ENCODE measurements at places on chromosomes 6 and 20.

GRCh38 chr6:43020847-43021246 lies 576 bp upstream of the RRP36 start:
- no peak for DNase-seq

- DNase-seq = no peak
Measured at GRCh38 chr6:132713352-132714134, at the start of gene VNN1. Gene VNN1, minus strand, starts transcription at chr6:132714055. Its CDS starts 20 bp downstream, at chr6:132714035.

GRCh38 chr6:128605961-128606360 lies 85.6 kb upstream of the PTPRK start:
- no peak for DNase-seq

GRCh38 chr20:7687065-7687464 lies 253.2 kb downstream of the HAO1 start:
- DNase-seq = no peak

GRCh38 chr6:112683106-112683505 lies 336.0 kb downstream of the RFPL4B start:
- DNase-seq = no peak

DNA sequence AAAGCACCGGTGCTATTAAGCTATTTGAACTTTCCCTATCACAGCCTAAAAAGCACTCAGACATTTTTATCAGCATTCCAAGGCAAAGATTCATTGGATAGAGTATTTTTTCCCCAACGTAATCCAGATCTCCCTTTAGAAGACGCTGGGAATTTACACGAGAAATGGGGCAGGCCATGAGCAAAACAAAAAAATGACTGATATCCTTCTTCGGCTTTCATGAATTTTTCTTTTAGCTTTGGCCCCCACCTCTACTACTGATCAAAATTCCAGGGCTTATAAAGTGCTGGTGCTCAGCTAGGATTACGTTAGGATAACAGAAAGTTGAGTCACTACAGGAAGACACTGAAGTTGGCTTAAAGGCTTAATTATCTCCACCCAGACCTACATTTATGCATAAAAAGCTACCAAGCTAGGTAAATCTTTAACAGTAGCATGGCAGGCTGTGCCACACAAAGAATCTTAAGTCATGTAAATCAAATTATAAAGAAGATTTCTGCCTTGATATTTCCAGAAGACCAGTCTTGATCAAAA lies 418.5 kb upstream of the BTBD3 start:
- DNase-seq = no peak

- no peak for DNase-seq
Measured at GRCh38 chr6:18384621-18385020, 2.5 kb upstream of the RNF144B start.

DNA sequence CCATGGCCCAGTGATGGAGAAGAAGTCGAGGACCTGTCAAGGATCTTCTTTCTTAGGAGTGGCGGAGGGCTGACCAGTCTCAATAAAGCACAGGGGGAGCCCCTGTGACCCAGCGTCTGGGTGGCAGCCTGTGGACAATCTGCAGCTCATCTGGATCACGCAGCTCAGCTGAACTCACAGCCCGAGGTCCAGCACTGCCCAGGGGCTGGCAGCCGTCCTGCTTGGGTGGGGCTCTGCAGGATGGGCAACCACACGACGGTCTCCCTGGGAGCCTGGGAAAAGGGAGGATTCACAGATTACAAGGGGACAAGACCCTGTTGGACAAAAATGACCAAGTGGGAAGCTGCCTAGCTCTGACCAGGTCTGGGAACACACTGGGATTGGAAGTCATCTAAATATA lies 110.8 kb downstream of the MYLK4 start:
- no peak for DNase-seq

DNA sequence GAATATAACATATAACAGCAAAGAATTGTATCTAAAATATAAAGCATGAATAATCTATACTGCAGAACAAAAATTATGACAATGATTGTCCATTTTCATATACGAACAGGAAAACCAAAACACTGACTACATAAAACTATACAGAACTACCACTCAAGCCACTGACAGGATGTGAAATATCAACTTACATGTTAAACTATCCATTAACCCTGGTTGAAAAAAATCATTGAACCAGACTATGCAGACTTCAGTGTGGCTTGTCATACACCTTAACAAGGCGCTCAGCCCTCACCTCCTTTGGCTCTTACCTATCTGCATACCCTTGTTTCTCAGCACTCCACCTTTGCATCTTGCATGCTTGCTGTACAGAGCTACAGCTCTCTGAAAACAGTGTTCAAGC lies 34.9 kb downstream of the ASCC3 start:
- no peak for DNase-seq

DNA sequence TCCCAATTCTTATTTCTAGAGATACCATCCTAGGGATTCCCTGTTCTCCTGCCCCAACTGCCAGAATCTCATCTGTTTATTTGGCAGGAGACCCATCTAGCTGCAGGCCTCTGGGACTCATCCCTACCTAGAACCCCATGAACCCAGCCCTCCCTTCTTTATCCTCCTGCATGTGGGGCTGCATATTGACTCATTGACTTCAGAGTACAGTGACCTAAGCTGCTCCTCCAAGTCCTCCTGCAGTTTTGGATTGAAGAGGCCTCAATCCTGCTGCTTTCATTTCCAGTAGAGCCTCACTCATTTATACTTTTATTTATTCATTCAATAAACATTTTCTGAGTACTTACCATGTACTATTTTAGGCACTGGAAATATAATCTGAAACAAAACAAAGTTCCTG lies 11.6 kb downstream of the TMEM200A start:
- DNase-seq = no peak

GRCh38 chr6:114611696-114612095 lies 268.9 kb upstream of the HS3ST5 start:
- DNase-seq = no peak

- no peak for DNase-seq
Measured at GRCh38 chr20:6914986-6915385, 147.5 kb downstream of the BMP2 start.

DNA sequence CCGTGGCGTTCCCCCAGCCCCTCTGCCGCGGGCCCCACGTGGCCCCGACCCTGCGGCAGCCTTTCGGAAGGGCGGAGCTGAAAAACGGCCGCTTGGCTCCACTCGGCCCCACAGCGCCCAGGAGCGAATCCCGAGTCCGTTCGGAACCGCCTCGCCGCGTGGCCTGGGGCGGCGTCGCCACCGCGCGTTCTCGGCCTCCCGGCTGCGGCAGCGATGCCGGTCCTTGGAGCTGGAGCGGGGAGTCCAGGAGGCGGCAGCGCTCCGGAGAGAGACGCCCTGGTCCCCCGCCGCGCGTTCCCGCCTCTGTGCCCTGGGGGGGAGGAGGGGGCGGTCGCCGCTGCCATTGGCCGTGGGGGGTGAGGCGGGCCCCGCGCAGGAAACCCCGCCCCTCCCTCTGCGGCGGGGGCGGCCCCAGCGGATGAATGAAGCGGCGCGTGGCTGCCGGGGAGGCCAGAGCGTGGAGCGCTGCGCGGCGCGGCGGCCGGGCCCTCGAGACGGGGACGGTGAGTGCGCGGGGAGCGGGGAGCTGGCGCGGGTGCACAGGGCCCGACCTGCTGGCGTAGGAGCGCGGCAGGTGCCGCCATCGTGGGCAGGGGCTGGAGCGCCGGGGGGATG lies at the start of gene SLCO4A1:
Gene SLCO4A1, plus strand, starts transcription at position 453 of the 615 bp plus-strand sequence. CDS start 13,952 bp downstream, outside the sequence.
- DNase-seq = peak; percentile 72

DNA sequence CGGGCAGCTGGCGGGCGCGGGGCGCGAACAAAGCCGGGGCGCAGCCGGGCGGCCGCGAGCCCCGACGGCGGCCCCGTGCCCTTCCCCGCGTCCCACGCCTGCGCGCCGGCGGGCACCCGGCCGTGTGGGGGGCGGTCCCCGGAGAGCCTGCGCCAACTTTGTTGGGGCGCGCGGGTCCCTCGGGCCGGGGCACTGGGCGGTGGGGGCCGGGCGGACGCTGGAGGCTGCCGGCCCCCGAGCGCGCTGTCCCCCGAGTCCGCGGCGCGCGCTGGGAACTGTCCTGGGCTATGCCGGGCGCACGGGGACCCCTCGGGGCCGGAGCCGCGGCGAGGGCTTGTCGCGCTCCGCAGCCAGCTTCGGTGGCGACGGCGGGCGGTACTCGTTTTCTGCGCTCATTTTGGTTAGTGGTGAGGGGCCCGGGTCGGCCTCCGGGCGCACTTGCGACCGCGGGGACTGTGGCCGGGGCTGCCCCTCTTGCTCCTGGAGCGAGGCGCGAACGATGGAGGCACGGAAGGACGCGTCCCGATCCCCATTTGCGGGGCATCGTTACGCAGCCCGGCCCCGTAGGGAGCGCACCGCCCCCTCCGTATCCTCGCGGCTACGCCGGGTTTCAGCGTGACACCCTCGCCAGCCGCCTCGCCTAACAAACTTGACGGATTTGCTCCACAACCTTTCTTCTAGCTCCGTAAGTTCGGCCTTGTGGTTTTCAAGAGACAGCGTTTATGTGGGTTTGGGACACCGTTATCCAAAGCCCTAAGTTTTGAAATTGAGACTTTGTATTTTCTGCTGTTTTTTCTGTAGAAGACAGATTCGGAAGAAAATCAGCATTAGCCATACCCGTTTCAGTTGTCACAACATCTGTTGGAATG lies 622 bp downstream of the SS18L1 start:
- DNase-seq = no peak

- DNase-seq = no peak
Measured at GRCh38 chr20:18101125-18101810, 36.4 kb upstream of the KAT14 start.

- peak; percentile 40 for DNase-seq
Measured at GRCh38 chr20:50120935-50121693, 8.2 kb upstream of the UBE2V1 start.

DNA sequence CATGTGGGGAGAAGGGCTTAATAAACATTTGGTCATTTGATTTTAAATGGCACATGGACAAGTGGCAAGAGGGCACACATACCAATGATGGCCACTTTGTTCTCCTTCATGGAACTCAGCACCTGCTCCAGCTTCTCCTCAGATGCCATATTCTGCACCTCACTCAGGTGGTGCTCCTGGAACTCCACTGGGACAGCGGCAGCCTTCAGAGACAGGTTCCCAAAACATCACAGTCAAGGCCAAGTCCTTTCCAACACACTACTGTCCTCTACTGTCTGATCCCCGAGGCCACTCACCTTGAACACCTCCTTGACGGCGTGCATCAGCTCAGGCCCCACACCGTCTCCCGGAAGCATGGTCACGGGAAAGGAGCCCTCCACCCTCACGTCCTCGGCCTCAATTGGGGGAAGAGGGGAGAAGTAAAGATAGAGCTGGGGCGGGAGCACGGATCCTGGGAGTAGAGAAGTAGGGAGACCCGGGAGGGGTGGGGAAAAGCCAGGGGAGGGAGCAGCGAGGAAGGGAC lies 591 bp downstream of the IDH3B start:
- DNase-seq = no peak

DNA sequence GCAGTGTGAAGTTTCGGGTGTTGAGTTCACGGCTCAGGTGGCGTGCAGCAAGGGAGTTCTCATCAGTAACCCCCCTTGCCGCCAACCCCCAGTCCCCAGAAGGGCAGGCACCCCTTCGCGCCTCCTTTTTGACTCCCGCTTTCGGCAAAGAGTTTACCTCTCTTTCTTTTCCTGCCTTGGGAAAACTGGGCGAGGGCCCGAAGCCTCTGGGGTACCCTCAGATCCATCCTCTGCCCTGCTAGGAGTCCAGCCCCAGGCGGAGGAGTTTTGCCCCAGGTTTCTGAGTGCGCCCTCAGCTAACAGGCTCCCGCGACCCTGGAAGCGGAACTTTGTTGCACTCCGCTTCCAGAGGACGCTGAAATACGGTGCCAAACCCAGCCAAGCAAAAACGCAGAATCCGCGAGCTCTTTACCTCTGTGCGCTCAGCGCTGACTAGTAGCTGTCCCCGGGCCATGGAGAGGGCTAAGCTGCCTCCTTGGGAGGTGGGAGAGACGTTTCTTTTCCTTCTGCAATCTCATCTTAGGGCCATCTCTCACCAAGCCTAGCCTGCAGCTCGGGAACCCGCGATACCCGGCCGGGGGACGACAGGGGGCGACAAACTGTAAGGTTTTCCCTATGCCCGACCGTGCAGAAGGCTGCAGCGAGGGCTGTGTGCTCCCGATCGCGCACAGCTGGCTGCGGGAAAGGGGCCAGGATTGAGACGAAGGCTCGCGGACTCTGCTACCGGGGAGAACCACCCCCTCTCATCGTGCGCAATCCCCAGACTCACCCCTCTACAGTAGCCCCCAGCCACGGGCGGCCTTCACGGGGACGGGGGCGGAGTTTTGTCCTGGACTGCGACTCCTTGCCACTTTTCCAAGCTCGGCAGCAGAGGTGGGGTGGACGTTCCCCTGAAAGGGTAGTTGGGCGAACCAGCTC lies 2.7 kb upstream of the PAX1 start:
- DNase-seq = no peak

GRCh38 chr6:43846556-43846955 lies 76.5 kb downstream of the VEGFA start:
- DNase-seq = no peak

DNA sequence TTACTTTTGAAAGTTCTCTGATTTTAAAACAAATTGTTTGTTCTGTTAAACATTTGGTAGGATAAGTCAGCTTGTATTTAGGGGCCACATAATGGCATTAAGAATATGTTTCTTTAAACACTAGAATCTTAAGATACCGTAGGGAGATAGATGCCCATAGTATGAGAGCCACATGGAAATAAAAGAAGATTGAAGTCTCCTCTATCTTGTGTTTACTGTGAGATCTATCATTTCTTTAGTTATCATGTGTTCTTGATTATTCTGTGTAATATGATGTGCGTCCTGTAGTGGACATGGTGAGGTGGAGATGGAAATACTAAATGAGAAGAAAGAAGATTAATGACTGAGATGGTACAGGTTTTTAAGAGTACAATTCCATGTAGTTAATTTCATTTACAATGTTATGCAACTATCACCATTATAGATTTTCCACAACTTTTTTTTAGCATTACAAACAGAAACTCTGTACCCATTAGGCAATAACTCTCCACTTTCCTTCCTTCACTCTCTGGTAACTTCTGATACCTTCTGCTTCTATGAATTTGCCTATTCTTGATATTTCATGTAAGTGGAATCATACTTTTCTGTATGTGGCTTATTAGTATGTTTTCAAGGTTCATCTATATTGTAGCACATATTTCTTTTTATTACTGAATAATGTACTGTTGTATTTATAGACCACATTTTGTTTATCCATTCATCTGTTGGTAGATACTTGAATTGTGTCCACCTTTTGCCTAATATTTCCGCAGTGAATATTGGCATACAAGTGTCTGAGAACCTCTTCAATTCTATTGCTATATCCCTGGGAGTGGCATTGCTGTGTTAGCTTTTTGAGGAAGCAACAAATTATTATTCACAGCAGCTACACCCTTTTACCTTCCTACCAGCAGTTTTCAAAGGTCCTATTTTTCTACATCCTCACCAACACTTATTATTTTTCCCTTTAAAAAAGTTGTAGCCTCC lies 11.5 kb downstream of the RNF146 start:
- DNase-seq = no peak

DNA sequence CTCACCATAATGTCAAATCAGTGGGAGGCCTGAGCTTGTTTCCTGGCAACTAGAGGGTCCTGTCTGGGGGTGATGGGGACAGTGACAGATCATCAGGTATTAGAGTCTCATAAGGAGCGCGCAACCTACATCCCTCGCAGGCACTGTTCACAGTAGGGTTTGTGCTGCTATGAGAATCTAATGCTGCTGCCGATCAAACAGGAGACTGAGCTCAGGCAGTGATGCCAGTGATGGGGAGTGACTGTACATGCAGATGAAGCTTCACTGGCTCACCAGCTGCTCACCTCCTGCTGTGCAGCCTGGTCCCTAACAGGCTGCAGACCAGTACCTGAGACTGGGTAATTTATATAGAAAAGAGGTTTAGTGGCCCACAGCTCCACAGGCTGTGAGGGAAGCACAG lies 147.3 kb downstream of the TTLL2 start:
- DNase-seq = no peak
